ENCODE measurements at places on chromosomes 1 and 21.

DNA sequence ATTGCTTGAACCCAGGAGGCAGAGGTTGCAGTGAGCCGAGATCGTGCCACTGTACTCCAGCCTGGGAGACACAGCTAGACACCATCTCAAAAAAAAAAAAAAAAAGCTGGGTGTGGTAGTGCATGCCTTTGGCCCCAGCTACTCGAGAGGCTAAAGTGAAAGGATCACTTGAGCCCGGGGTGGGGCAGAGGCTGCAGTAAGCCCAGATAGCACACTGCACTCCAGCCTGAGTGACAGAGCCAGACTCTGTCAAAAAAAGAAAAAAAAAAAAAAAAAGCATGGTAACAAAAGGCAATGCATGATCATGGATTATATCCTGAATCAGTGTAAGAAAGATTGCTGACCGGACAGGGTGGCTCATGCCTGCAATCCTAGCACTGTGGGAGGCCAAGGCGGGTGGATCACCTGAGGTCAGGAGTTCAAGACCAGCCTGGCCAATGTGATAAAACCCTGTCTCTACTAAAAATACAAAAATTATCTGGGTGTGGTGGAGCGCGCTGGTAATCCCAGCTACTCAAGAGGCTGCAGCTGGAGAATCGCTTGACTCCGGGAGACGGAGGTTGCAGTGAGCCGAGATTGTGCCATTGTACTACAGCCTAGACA is 76.3 kb downstream of the RUSC1 start:
- DNase-seq = no peak

DNA sequence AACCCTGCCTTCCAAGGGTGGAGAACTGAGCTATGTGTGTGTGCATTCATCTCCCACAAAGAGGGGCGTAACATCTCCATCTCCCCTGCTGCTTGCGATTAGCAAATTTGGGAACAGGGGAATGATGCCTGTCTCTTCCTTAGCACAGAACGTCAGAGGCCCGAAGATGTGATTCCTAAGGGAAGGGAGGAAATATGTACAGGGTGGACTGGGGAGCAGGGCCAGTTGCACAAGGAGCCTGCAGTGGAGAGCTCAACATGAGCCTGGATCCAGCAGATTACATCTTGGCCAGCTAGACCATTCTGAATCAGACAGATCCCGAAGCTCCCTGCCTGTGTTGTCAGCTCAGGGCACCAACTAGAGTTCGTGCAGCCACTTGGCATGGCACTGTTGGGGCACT is 118.1 kb downstream of the NGF start:
- DNase-seq = no peak

DNA sequence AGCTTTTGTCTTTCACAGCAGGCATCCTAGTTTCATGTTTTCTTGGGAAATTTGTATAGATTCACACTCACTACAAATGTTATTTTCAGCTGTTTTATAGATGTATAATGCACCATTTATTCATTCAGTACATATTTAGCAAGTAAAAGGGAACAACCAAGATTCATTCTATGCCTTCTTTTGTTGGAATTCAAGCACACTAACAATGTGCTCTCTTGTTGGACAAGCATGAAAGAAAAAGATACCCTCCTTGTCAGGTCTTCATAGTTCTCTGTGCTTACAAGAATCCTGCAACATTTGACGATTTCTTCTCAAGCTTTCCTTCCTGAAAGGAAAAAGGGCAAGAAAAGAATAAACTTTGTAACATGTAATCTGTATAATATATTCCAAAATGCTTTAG is 456.0 kb downstream of the USP25 start:
- DNase-seq = no peak

GRCh38 chr1:45643978-45644377 is 20.1 kb upstream of the CCDC17 start:
- no peak for DNase-seq

DNA sequence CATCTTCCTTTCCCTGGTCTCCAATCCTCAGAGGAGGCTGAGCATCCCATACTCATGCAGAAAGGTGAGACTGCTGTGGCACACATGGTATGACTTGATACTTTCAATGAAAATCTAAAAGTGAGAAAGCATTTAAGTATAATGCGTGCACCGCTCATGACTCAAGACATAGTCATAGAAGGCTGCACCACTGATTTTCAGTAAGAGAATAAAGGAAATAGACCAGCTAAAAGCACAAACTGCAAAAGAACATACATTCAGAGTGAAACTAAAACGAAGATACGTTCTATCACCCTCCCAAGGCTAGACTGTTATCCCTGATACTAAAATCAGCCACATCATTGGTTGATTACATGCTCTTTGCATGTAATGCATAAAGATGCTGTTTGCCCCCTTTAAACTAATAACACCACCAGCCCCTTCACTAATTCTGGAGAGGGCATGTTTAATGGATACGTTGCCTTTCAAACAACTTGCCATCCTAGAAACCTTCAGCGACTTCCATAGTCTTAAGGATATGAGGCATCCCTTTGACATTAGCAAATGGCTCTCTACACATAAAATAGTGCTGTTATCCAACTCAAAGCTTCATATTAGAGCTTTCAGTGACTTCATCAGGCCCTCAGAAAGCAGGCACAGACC is 2.1 kb downstream of the PLD5 start:
- no peak for DNase-seq

- no peak for DNase-seq
Measured at GRCh38 chr1:27931759-27932158, 3.0 kb upstream of the SMPDL3B start.
